ENCODE measurements at places on chromosomes 1 and 21. TPM values are rescaled to one million over a fixed set of nuclear protein-coding genes. Genes with fewer than 3 reads are reported as not detected.

RHD gene
- not detected for total RNA-seq

- no peak for DNase-seq
- no peaks in the 10 kb centered on the region for H3K36me3 ChIP-seq
- H3K4me3 ChIP-seq: no peak overlapping the region
- peaks cover 2% of the 10 kb centered on the region for H3K27me3 ChIP-seq
Observed at GRCh38 chr1:13911697-13912619, 212.0 kb downstream of the PRDM2 start.

GALE gene
- 62.1 TPM for total RNA-seq

TNFSF4 gene
- 1.1 TPM for total RNA-seq

GRCh38 chr1:100188617-100189016 lies 10.6 kb upstream of the LRRC39 start:
- peaks cover 6% of the 10 kb centered on the region for H3K4me1 ChIP-seq
- H3K36me3 ChIP-seq: peaks cover 3% of the 10 kb centered on the region
- no peak overlapping the region for H3K27ac ChIP-seq

UHMK1 gene
- total RNA-seq: 56.3 TPM

DNA sequence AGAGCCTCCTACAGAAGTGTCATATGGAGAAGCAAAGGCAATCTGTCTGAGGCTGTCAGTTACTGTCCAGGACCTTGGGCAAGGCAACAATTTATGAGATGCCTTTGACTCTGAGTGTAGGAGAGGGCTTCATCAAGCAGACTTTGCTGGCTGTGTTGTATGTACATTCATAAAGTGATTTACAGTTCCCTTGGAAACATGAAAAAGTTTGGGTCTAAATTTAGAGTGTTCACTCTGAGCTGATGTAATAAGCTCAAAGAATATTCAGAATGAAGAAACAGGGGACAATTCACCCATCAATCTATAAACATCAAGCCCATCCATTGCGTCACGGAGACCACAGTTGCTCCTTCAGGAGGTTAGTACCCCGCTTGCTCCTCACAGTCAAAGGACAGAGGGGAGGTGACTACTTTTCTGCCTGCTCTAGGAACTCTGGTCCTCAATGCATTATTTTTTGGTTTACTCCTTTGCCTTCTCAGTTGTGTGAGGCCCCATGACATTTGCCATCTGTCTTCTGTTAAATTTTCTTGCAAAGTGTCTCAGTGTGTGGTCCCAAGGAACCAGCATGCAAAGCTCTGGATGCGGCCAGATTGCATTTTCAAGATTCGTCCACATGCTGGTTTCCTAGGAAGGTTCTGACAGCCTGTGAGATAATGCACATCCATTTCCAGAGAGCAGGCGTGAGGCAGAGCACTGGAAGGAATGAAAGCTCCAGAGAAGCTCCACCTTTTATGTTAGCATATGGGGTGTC lies 241.1 kb upstream of the KIAA0040 start:
- H3K27ac ChIP-seq: no peak overlapping the region
- H3K36me3 ChIP-seq: no peaks in the 10 kb centered on the region
- no peak overlapping the region for H3K4me3 ChIP-seq

DNA sequence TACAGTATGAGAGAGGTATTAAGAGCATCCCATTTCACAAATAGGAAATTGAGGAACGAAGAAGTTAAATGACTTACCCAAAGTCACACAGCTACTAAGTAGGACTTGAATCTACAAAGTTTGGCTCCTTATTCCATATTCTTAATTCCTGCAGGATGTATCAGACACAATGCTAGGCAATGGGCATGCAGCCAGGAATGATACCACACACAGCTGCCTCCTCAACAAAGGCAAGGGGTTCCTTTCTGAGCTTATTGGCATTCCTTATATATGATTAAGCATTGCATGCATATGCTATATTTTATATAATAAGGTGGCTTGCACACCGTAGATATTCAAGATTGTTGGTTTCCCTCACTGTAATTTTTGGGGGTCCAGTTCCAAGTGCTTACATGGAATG lies 34.2 kb upstream of the JUN start:
- H3K4me1 ChIP-seq: peaks cover 34% of the 10 kb centered on the region
- no peaks in the 10 kb centered on the region for H3K36me3 ChIP-seq
- no peak overlapping the region for H3K4me3 ChIP-seq
- H3K27me3 ChIP-seq: peaks cover 10% of the 10 kb centered on the region
- no peak for DNase-seq

DNA sequence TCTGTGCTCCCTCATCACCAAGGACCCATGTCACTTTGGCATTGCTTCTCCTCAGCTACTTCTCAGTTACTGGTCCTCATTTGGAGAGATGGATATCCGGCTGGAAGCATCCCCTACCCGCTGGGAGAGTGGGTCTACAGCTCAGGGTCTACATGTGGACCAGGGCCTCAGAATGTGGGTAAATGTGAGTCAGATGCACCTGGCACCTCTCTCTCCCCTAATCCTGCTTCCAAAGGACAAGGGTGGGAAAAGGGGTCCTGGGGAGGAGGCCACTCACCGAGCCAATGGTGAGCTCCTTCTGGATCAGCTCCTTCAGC lies 908 bp downstream of the S100A6 start:
- peak overlapping the region; percentile 98 for H3K27ac ChIP-seq
- H3K4me1 ChIP-seq: peaks cover 57% of the 10 kb centered on the region
- H3K4me3 ChIP-seq: peak overlapping the region; percentile 93
- peaks cover 24% of the 10 kb centered on the region for H3K36me3 ChIP-seq
- no peak for DNase-seq

All from activated T-helper 2 cell treated with anti-CD3 and anti-CD28 coated beads, Interferon-gamma antibody, Interleukin-2, Interleukin-4, amounts not matched to agents 10 μg/mL and 5 μg/mL and 100 μg/mL, durations not matched to agents 14 hours and 24 hours and 36 hours (primary cell).